CD4-positive, alpha-beta T cell (primary cell): ENCODE measurements at places on chromosomes 5 and 9.

DNA sequence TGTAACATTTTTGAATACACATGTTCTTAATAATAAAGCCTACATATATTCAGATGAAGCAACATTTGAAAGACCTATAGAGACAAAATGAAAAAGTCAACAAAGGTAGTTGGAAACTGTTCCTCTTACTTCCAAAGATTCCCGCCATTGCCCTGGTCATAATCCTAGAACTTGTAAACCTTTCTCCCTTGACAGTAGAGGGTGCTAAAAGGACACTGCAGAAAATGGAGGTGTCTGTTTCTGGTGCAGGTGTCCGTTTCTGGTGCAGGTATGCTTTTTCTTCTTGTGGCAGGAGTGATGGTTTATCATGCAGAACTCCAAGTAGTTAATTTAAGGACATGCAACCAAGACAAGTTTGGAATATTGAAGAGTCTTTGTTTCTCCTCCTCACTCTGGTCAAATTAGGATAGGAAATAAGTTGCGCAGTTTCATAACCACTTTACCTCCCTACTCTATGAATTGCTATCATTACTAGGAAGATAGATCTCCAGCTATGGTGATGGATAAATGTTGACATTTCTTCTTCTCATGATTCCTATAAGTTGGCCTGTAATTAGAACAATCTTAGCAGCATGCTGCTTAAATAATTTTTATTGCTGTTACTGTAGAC, 56.0 kb upstream of the FAM174A start:
- no peak for DNase-seq

GRCh38 chr5:3854188-3854821, 258.7 kb downstream of the IRX1 start:
- DNase-seq = no peak

DNA sequence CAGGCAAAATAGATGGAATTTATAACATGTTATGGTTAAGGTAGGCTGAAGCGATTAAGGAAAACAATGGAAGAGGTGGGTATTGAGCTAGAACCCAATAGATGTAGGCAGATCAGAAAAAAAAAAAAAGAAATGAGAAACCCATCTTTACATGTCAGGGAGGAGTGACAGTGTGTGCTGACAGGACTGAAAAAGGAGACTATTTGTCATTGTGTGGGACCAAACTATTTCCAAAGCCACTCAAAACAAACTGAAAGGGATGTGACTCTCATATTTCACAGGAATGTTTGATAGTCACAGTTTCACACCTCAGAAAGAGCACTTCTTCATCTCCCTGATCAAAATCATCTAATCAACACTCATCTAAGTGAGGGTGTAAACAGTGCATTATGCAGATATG, 122.3 kb upstream of the KIF2A start:
- DNase-seq = no peak

DNA sequence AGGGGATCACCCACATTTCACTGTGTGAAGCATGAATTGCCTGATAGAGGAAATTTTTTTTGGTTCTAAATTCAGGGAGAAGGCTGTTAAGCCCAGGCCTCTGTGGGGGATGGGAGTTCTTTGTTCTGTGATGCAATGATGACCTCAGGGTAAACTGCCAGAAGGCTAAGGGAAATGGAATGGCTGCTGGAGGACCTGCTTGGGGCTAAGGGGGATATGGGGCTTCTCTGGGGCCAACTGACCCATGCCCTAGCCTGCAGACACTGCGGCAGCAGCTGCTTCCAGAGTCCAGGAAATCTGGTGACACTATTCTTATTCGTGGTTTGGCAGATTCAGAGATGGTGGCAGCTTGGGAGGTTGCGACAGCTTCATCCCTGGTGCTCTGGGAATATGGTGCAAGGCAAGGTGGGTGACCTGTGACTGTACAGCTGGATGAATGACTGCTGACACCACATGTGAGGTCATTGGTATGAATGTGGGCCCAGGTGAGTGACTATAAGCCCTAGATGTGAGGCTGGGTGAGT, 30.3 kb downstream of the VCP start:
- DNase-seq = no peak

DNA sequence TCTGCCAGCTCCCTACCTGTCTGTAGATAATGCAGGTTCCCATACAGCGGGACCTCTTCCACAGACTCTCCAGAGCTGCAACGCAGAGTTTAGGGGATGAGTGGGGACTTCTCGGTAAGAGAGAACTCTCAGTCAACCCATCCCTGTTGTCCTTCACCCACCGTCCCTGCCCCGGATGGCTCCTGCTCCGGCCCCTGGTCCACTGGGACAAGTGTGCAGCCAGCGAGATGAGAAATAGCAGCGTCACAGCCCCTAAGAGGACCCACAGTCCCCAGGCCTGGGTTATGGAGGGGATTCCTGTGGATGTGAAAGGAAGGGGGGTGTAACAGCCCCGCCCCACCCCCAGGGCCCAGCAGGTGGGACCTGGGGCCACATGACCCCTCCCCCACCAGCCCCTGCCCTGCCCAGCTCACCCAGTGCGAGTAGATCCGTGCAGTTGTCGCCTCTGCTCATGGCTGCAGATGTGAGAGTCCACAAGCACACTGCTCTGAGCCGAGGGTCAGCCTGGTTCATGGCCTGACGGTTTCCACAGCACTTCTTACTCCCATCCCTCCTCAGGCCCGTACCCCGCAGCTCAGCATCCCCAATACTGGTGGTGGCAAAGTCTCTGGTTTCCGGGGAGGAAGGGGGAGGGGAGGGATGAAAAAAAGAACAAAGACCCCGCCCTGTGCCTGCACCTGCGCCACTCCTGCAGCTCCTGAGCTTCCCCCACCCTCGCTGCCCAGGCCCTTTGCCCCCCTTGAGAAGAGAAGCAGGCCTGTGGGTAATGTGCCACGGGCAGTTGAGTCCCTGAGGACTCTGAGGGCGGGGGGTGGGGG, at the start of gene SIT1:
Gene SIT1, minus strand, starts transcription at position 591 of the 818 bp plus-strand sequence. Its CDS starts 78 bp downstream, at position 513.
- peak; percentile 73 for DNase-seq

DNA sequence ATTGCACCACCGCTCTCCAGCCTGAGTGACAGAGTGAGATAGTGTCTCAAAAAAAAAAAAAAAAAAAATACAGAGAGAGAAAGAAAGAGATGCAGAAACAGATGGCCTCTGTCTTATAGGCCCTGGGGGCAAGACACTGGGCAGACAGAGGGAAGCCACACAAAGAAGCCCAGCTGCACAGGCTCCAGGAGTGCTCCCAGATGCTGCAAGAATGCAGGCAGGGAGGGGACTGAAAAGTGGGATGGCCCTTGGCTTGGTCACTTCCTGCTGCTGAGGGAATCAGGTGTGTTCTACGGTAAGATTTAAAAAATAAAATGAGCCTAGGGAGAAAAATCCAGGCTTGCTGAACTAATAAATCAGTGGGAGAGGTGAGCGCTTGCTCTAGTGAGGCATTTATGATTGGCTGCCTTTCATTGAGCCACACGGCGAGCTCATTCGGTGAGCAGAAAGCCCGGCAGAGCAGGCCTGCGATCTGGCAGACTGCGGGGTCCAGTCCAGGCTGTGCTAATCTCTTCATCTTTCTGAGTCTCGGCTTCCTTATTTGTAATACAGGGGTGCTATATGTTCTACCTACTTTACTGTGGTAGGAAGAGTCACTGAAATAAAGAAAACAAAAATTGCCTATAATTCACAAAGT, 80.6 kb downstream of the RAD23B start:
- DNase-seq = no peak

- DNase-seq = no peak
These were observed 76.9 kb upstream of the IL17B start for GRCh38 chr5:149455889-149456409.

GRCh38 chr5:175382171-175382570, 61.8 kb downstream of the DRD1 start:
- no peak for DNase-seq

DNA sequence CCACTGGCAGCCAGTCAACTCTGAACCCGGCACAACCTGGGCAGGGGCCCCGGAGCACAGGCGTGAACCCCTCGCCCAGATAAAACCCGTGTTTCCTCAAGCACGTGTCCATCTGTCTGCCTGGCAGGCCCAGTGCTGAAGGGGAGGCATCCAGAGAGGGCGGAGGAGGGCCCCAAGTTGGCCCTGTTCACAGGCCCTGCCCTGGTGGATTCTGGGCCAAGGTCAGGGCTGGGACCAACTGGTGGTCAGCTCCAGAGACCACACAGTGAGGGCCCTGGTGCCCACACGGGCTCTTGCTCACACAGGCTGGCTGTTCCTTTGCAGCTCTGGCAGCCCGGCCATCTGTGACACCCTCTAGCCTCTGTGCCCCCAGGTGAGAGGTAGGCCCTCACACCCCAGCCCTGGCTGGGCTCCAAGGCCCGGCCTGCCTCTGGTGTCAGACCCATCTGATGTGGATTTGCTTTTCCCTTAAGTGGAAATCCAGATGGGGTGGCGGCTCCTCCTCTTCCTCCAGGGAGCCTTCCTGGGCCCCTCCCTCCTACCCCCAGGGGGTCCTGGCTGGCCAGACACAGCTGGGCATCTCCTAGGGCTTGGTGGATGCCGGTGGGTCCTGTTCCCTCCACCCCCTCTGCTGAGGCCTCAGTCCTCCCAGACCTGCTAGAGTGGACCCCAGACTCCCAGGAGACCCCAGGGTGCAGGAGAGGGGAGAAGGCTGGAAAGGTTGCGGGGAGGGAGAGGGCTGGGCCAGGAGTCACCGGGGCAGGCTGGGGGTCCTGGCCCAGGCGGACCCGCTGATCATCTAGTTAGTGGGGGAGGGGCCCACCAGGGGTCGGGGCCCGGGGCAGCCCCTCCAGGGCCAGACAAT, 525 bp upstream of the STPG3 start:
- DNase-seq = no peak

DNA sequence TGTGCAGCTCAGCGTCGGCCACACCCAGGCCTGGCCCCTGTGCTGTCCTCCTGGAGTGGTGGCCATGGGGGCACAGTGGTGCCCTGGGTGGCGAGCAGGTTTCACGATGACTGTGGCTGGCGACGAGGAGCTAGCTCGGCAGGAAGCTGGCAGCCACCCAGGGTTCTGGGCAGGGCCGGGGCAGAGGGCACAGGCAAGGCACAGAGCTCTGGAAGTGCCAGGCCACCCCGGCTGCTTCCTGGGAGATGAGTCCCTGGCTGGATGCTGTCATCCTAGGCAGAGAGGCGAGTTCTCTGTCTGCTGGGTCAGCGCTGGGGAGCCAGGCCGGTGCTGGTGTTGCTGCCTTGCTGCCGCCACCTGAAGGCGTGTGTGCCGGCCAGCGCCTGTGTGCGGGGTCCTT, 51.7 kb downstream of the RXRA start:
- DNase-seq = no peak

- DNase-seq = no peak
These were observed 10.3 kb upstream of the IL3 start for GRCh38 chr5:132050136-132050535.

GRCh38 chr9:18463991-18464390, 10.0 kb upstream of the ADAMTSL1 start:
- no peak for DNase-seq

GRCh38 chr5:91127456-91128081, 255.5 kb downstream of the ARRDC3 start:
- DNase-seq = no peak

DNA sequence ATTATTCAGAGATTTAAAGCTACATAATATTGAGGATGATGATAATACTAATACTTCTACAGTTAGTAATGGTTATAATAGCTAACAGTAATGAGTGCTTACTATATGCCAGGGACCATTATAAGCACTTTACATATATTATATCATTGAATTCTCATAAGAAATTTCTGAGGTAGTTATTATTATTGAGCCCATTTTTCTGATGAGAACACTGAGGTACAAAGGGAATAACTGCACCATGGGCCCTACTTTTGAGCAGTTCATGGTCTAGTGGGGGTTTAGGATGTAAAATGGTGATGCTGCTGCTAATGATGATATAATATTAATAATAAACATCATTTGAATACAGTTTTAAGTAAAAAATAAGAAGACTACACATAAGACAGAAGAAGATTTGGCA, 64.2 kb upstream of the SPDL1 start:
- DNase-seq = no peak

DNA sequence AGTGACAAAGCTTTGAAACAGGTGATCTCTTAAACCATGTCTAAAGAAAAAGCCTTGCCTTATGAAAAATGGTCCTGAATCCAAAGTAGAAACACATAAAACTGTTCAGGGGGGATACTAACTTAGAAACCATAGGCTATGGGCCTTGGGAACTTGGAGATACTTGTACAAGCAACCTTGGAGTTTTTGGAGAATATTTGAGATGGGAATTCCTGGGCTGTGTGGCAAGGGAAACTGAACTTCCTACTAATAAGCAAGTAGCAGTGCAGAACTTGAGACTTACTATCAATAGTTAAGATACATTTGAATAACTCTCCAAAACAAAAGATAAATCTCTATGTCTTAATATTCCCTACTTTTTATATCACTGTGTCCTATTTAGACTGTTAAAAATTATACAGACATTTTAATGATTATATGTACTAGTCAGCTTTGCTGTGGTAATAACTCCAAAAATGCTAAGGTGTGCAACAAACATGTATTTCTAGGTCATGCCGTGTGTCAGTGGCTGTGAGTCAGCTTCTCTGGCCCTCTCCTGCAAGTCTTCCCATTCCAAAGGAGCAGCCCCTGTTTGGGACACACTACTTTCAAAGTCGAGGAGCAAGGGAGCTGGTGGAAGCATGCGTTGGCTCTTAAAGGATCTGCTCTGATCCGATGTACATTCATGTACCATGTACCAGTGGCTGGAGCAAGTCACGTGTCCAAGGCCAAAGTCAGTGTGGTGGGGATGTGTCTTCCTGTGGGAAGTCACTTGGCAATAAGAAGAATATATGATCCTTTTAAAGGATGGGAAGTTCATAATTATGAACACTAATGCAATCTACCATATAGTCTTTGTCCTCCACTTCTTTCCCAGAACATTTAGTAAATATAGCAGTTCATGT, 39.6 kb downstream of the SNX30 start:
- DNase-seq = no peak

DNA sequence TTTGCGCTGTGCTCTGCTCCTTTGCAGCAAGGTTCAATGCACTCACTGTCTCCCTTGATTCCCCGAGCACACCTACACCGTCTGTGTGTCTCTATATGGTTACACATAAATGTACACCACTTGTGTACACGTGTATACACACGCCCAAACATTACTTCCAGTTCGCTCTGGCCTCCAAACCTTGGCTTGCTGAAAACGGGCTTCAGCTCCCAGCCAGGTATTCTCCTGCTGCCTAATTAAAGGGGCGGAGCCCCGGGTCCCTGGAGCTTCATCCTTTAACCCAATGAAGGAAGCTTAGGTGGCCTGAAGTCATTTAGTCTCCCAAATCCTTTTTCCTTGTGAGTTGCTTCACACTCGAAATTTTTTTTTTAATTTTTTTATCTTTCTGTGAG, 4.6 kb downstream of the ISL1 start:
- DNase-seq = no peak

- no peak for DNase-seq
These were observed 63.6 kb downstream of the NUDT12 start for GRCh38 chr5:103498800-103499551.
